ENCODE measurements at places on chromosomes 6 and 20.

- DNase-seq: no peak
These were observed 90.6 kb upstream of the FRMD1 start for GRCh38 chr6:168169624-168170023.

GRCh38 chr20:49603209-49603627, 35.3 kb upstream of the PTGIS start:
- no peak for DNase-seq

- DNase-seq: no peak
These were observed at the start of gene GPLD1 for GRCh38 chr6:24489470-24489869. Gene GPLD1, minus strand, starts transcription at chr6:24489578. Its CDS starts 67 bp downstream, at chr6:24489511.

- DNase-seq: no peak
These were observed 48.8 kb downstream of the PLN start for GRCh38 chr6:118596774-118597320.

DNA sequence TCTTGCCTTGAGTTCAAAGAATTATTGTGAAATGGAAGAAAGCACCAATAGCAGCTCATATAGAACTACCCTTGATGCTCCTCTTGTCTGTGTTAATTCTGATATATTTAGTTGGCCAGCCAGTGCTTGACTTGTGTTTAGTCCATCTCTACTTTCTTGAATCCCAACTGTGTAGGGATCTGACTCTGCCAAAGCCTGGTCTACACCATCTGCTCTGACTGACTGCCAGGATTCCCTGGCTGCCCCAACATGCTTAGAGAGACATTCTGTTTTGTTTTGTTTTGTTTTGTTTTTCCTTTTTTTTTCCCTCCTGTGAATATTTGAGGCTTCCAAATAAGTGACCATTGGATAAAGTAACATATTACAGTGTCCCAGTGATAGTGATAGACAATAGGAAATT, 953.7 kb upstream of the MANEA start:
- DNase-seq: no peak

Measured in stimulated activated CD4-positive, alpha-beta T cell treated with anti-CD3 and anti-CD28 coated beads, Interleukin-12 subunit alpha, Interleukin-12 subunit beta, amount 100 ng/mL, for 24 hours (primary cell).